ENCODE measurements at places on chromosomes 1 and 21. TPM values are rescaled to one million over a fixed set of nuclear protein-coding genes. Genes with fewer than 3 reads are reported as not detected.
A peak's percentile ranks its signal among the peaks of the same experiment; 100 is the strongest.

- H3K4me3 ChIP-seq, result no peak overlapping the region
- peaks cover 17% of the 10 kb centered on the region for H3K27me3 ChIP-seq
- no peak overlapping the region for H3K27ac ChIP-seq
- no peaks in the 10 kb centered on the region for H3K36me3 ChIP-seq
- peaks cover 17% of the 10 kb centered on the region for H3K4me1 ChIP-seq
- no peak for DNase-seq
Observed at GRCh38 chr1:11334821-11335220, 61.8 kb downstream of the UBIAD1 start.

DNA sequence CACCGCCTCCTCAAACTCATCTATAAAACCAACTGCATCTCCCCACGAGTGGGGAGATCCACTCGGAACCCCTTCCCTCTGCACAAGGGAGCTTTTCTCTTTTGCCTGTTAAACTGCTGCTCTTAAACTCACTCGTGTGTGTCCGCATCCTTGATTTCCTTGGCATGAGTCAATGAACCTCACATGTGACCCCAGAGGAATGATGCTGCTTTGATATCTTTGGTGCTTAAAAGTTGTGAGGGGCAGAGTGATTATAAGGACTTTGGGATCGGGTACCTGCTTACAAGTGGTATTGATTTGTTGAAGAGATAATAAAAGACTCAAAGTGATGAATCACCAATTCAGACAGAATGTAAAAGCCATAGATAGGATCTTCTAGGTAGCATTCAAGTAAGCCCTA lies 125.3 kb downstream of the GREM2 start:
- H3K4me3 ChIP-seq, result no peak overlapping the region
- H3K27ac ChIP-seq, result no peak overlapping the region
- DNase-seq, result no peak

DNA sequence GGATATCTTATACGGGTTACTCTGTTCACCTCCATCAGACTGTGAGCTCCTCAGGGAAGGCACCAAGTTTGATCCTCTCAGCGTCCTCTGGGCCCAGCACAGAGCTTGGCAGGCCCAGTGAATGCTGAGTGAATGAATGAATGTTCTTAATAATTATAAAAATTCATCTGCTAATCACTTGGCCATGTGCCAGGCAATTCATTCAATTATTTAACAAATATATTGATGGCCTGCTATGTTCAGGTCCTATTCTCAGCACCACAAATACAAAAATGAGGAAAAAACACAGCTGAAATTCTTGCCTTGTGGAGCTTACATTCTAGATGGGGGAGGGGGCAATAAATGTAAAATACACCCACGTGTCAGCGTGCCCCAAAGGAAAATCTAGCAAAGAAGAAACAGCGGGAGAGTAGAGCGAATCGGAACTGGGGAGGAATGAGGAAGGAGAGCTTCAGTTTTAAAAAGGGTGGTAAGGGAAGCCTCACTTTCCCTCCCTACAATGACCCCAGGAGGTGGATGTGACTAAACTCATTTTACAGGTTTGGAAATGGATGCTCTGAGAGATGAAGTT lies 15.8 kb downstream of the CDCP2 start:
- no peaks in the 10 kb centered on the region for H3K27me3 ChIP-seq
- H3K4me1 ChIP-seq, result no peaks in the 10 kb centered on the region
- H3K27ac ChIP-seq, result no peak overlapping the region

GRCh38 chr1:53286955-53287354 lies 40.9 kb downstream of the LRP8 start:
- H3K27ac ChIP-seq, result no peak overlapping the region
- H3K36me3 ChIP-seq, result peaks cover 18% of the 10 kb centered on the region
- H3K4me1 ChIP-seq, result peaks cover 12% of the 10 kb centered on the region
- DNase-seq, result no peak
- H3K27me3 ChIP-seq, result no peaks in the 10 kb centered on the region

DNA sequence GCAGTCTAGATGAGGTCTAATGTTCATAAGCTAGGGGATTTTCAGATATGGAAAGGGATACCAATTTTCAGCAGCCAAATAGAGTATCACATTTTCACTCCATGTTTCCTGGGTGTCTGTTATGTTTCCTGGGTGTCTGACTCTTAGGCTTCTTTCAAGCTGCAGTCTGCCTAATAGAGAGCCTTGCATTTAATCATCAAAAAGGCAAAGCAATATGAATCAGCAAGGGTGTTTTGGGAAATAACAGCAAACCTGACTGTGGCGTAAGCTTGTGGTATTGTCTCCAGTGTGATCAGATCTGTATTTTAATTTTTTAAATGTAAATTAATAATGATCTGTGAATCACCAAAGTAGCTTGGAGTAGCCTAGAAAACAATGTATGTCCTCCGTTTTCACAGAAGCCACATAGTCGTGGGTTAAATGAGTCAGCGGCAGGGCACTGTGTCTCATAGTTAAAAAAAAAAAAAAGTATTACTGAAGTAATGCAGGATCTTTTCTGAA lies 10.4 kb downstream of the LGALS8 start:
- peak overlapping the region; percentile 32 for H3K27ac ChIP-seq
- H3K4me3 ChIP-seq, result no peak overlapping the region
- H3K36me3 ChIP-seq, result peaks cover 55% of the 10 kb centered on the region
- H3K4me1 ChIP-seq, result peaks cover 30% of the 10 kb centered on the region
- H3K27me3 ChIP-seq, result no peaks in the 10 kb centered on the region

DNA sequence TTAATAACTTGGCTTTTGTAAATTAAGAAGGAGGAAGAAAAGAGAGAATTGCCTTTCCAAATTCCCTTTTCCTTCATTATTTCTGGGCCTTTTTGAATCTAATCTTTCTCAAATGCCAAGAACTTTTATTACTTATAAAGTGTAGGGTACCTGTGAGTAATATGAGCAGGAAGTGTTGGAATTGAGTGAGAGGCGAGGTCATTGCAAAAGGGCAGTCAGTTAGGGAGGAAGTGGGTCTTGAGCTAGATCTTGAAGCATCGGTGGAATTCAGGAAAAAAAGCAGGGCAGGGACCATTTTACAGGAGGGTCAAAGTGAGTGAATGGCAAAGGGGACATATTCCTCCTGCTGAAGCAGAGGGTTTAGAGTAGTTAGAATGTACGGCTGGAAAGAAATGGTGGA lies 23.4 kb downstream of the DDI2 start:
- peaks cover 63% of the 10 kb centered on the region for H3K36me3 ChIP-seq
- DNase-seq, result no peak
- no peaks in the 10 kb centered on the region for H3K27me3 ChIP-seq
- H3K4me3 ChIP-seq, result no peak overlapping the region
- peaks cover 9% of the 10 kb centered on the region for H3K4me1 ChIP-seq
- peak overlapping the region; percentile 51 for H3K27ac ChIP-seq

- H3K27ac ChIP-seq, result no peak overlapping the region
- no peaks in the 10 kb centered on the region for H3K4me1 ChIP-seq
- DNase-seq, result no peak
- H3K4me3 ChIP-seq, result no peak overlapping the region
Observed at GRCh38 chr1:230839173-230839572, 29.1 kb downstream of the C1orf198 start.

- H3K27me3 ChIP-seq, result no peaks in the 10 kb centered on the region
- DNase-seq, result no peak
- no peaks in the 10 kb centered on the region for H3K4me1 ChIP-seq
- no peaks in the 10 kb centered on the region for H3K36me3 ChIP-seq
Observed at GRCh38 chr21:25133939-25134338, 473.3 kb downstream of the MRPL39 start.

DNA sequence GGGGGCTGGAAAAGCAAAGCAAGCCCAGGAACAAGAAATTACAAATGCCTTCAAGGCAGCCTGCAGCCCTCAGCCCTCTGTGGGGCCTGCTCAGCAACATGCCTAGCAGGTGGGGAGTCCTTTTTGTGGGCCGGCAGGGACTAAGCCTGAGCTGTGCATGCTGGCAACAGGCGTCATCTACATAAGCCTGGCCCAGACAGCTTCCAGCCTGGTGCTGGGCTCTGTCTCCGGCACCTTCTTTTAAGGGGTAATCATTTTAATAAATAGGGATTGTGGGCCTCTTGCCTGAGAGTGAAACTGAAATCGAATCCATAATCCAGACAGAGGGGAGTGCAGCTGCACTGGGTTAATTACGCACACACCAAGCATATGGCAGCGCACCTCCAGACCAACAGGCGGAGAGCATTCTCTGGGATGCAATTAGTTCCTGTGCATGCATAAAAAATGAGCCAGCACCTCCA lies 96.6 kb downstream of the DDX20 start:
- no peaks in the 10 kb centered on the region for H3K36me3 ChIP-seq
- no peak overlapping the region for H3K27ac ChIP-seq
- no peak for DNase-seq
- no peaks in the 10 kb centered on the region for H3K4me1 ChIP-seq

DNA sequence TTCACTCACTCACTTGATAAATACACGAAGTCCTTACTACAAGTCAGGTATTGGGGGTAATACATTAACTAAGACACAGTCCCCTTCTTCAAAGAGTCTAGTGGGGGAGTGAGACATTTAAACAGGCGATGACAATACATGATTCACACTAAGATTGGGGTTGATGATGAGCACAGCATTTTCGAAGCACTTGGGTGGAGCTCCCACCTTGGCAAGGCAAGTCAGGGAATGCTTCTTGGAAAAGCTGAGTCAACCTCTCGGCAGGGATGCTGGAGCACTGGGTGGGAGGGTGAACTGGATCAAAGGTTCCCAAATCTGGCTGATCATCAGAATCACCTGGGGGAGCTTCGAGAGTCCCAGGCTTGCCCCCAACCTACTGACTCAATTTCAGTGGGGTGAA lies 57.9 kb upstream of the ENAH start:
- peaks cover 3% of the 10 kb centered on the region for H3K27me3 ChIP-seq
- no peaks in the 10 kb centered on the region for H3K4me1 ChIP-seq
- no peaks in the 10 kb centered on the region for H3K36me3 ChIP-seq
- H3K27ac ChIP-seq, result no peak overlapping the region
- no peak for DNase-seq
- no peak overlapping the region for H3K4me3 ChIP-seq

GRCh38 chr1:245797592-245798348 lies 643.0 kb downstream of the KIF26B start:
- no peaks in the 10 kb centered on the region for H3K4me1 ChIP-seq
- H3K36me3 ChIP-seq, result no peaks in the 10 kb centered on the region
- no peak overlapping the region for H3K4me3 ChIP-seq
- H3K27me3 ChIP-seq, result no peaks in the 10 kb centered on the region

DNA sequence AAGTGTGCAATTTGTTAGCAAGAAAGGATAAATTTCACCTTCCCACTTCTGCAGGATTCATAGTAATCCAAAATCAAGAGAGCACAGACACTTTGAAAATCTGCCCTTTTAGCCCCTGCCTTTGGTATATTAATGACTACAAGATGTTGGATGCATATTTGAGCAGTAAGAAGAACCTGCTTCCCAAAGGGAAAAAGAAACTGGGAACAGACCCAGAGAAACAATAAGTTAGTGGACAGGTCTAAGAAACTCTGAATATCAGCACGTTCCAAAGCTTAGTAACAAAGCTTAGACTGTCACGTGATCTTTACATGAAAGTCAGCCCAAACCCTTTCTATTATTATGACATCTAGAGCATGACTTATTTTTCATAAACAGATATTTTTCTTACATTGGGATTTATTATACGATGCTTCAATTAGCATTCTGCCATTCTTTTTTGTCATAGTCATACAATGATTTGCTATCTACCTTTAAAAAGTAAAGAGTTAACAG lies 390.9 kb upstream of the ADGRL2 start:
- no peaks in the 10 kb centered on the region for H3K36me3 ChIP-seq
- H3K4me3 ChIP-seq, result no peak overlapping the region
- H3K27me3 ChIP-seq, result no peaks in the 10 kb centered on the region
- H3K27ac ChIP-seq, result no peak overlapping the region
- DNase-seq, result no peak

GRCh38 chr1:205291596-205291995 lies 29.9 kb downstream of the NUAK2 start:
- H3K4me3 ChIP-seq, result no peak overlapping the region
- peaks cover 42% of the 10 kb centered on the region for H3K4me1 ChIP-seq
- peaks cover 28% of the 10 kb centered on the region for H3K27me3 ChIP-seq
- no peak for DNase-seq

DNA sequence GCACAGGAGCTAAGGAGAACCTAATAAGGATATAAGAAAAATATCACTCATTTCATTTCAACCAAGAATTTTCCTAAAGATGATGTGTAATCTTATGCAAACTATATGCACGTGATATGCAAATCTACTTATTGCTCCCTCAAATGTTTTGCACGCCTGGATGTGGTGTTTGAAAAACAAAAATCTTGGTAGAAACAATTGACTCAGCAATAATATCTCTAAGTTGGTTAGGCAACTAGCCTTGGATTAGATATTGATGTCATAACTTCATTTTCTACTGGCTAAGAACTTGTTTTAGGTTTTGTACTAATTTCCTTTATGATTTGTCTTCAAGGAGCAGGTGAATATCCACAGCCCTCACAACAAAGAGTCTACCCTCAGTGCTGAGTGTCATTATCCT lies 164.6 kb downstream of the TM2D1 start:
- H3K36me3 ChIP-seq, result no peaks in the 10 kb centered on the region
- DNase-seq, result no peak
- no peak overlapping the region for H3K4me3 ChIP-seq
- no peaks in the 10 kb centered on the region for H3K4me1 ChIP-seq
- H3K27me3 ChIP-seq, result peaks cover 2% of the 10 kb centered on the region
- H3K27ac ChIP-seq, result no peak overlapping the region

GJA4 gene
- not detected for total RNA-seq

RBM11 gene
- 0.34 TPM for total RNA-seq

CCDC24 gene
- total RNA-seq, result 1.1 TPM

KRTAP27-1 gene
- not detected for total RNA-seq

CFHR4 gene
- total RNA-seq, result not detected

PIGM gene
- 4.2 TPM for total RNA-seq
